ENCODE measurements at places on chromosomes 3 and 15. TPM values are rescaled to one million over a fixed set of nuclear protein-coding genes. Genes with fewer than 3 reads are reported as not detected.

GRCh38 chr3:151100076-151100475 is 14.6 kb downstream of the MED12L start:
- peaks cover 24% of the 10 kb centered on the region for H3K27me3 ChIP-seq
- no peaks in the 10 kb centered on the region for H3K4me1 ChIP-seq

DNA sequence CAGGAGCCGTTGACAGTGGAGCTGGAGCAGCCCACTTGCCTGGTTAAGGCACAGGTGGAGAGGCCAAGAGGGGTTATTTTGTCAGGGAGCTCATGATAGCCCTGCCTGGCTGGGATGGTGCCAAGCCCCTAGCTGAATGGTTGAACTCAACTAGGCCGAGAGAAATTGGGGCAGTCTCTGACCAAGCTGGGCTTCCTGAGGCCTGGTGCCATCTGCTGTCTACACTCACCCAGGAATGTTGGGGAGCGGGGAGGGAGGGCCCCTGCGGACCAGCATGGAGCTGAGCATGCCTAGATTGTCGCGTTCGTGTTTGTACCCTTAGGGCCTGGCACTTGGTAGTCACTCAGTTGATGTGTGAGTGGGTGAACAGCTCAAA is 1.2 kb downstream of the BRPF1 start:
- peak overlapping the region; percentile 76 for H3K4me3 ChIP-seq
- H3K4me1 ChIP-seq = peaks cover 29% of the 10 kb centered on the region
- no peaks in the 10 kb centered on the region for H3K27me3 ChIP-seq

DNA sequence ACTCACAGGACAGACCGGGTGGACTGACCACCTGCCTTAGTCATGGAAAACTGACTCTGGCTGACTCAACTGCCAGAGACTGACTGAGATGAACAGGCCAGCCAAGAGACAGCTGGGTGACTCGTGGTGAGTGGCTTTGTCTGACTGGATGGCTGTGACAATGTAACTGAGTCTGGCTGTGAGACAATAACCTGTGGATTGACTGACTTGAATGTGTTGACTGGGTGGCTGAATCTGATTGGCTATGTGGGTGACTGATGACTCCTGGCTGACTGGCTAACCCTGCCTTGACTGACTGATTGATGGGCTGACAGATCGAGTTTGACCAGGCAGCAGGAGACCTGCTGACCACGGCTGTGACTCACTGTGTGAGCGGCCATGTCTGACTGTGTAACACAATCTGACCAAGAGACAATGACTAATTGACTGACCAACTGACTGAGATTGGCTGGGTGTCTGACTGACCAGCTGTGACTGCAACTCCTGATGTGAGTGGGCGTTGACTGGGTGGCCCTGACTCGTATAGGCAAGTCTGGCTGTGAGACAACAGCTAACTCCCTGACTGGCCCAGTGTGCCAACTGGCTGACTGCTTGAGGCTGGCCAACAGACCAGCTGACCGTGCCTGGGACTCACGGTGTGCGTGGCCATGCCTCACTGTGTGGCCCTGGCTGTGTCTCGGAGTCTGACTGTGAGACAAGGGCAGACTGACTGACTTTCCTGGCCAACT is 509.1 kb downstream of the SHQ1 start:
- H3K27me3 ChIP-seq = no peaks in the 10 kb centered on the region
- peaks cover 6% of the 10 kb centered on the region for H3K36me3 ChIP-seq
- peaks cover 19% of the 10 kb centered on the region for H3K4me1 ChIP-seq
- DNase-seq = peak; percentile 93

- no peak for DNase-seq
- no peak overlapping the region for H3K27ac ChIP-seq
- no peaks in the 10 kb centered on the region for H3K4me1 ChIP-seq
- H3K36me3 ChIP-seq = no peaks in the 10 kb centered on the region
- H3K4me3 ChIP-seq = no peak overlapping the region
Measured at GRCh38 chr3:79199966-79200365, 567.8 kb downstream of the ROBO1 start.

DNA sequence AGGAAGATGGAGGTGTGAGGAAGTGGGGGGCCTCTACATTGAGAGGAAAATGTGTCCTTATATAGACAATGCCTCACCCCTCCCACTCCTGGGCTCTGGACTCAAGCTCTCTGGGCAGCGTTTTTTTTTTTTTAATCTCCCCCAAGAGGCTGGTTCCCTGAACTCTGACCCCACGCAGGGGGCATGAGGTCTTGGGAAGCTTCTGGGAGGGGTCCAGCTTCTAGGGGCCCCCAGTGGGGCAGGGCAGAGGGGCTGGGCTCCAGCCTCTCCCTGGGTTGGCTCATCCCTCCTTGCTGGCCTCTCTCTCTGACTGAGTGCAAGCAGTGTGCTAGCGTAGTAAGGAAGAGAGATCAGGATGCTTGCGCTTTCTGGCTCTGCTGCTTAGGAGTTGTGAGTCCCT is 101.4 kb upstream of the HACD2 start:
- H3K4me3 ChIP-seq = no peak overlapping the region
- peaks cover 17% of the 10 kb centered on the region for H3K4me1 ChIP-seq
- no peak for DNase-seq
- no peak overlapping the region for H3K27ac ChIP-seq
- peaks cover 11% of the 10 kb centered on the region for H3K27me3 ChIP-seq

DNA sequence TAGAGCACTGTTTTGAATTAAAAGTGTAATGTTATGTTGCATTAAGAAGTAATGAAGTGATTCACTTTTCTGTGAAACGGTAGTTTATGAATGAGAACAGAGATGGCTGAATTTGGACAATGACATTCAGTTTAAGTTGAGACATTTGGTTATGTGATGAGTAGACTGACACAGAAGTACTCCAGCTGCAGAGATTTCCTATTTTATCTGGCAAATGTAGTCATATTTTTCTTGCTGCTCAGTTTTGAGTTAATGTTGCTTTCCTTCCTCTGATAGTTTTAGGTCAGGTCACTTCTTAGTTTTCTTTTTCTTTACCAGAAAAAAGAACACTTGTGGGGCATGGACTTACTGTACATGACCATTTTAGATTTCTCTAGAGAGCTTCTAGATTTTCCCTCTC is 51.2 kb downstream of the ASB7 start:
- H3K4me1 ChIP-seq = no peaks in the 10 kb centered on the region
- H3K36me3 ChIP-seq = peaks cover 15% of the 10 kb centered on the region
- H3K27me3 ChIP-seq = no peaks in the 10 kb centered on the region
- no peak for DNase-seq

- DNase-seq = peak; percentile 78
- H3K27ac ChIP-seq = no peak overlapping the region
- no peak overlapping the region for H3K4me3 ChIP-seq
- H3K27me3 ChIP-seq = no peaks in the 10 kb centered on the region
- peaks cover 20% of the 10 kb centered on the region for H3K4me1 ChIP-seq
Measured at GRCh38 chr3:54951405-54951804, 23.5 kb upstream of the LRTM1 start.

DNA sequence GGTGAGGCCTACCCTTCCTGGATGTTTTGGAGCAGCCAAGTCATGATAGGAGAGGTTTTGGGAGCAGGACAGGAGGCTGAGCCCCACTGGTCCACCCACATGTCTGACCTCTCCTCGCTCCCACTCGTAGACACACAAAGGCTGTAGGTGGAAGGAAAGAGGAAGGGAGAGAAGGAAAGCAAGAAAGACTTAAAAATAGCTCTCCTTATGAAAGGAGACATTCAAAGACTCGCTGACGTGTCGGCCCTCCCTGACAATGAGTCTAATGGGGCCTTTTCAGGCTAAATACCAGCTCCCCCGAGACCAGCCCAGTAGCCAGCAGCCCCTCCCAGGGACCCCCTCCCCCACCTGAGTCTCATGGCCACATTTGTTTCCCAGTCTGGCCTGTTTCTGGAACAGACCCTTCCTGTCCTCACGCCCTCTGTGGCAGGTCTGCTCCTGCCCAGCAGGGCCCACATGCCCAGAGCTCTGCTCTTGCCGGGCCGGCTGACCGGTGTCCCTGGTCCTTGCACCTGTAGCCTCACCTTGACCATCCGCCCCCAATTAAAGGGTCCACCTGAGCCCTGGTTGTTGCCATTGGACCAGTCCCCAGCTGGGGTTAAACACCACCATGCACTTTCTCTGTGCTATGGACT is 49.3 kb downstream of the FGD5 start:
- H3K27ac ChIP-seq = no peak overlapping the region
- H3K4me1 ChIP-seq = no peaks in the 10 kb centered on the region
- H3K4me3 ChIP-seq = no peak overlapping the region
- H3K36me3 ChIP-seq = no peaks in the 10 kb centered on the region

- H3K36me3 ChIP-seq = peaks cover 7% of the 10 kb centered on the region
- no peak overlapping the region for H3K27ac ChIP-seq
- H3K4me1 ChIP-seq = peaks cover 8% of the 10 kb centered on the region
- no peak overlapping the region for H3K4me3 ChIP-seq
Measured at GRCh38 chr3:149895339-149895738, 75.4 kb downstream of the PFN2 start.

DNA sequence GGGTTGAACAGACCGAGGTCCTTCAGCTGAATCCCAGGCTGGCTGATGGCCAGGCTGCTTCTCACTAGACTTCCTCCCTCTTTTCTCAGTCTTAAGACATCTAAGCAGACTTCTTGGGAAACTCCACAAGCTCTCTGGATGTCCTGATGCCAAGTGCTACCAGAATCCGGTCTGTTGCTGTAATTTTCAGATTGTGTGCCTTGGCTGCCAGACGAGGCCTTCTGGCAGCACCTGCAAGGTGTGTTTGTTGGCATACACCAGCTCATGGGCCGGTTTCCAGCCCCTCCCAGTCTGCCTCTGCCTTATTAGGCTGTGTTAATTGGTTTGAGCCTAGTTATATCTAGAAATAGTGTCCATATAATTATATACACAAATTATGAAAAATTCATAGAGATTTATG is 120.6 kb downstream of the TNIK start:
- no peak overlapping the region for H3K27ac ChIP-seq
- peaks cover 6% of the 10 kb centered on the region for H3K4me1 ChIP-seq
- H3K36me3 ChIP-seq = no peaks in the 10 kb centered on the region
- H3K27me3 ChIP-seq = no peaks in the 10 kb centered on the region
- peak; percentile 77 for DNase-seq

DNA sequence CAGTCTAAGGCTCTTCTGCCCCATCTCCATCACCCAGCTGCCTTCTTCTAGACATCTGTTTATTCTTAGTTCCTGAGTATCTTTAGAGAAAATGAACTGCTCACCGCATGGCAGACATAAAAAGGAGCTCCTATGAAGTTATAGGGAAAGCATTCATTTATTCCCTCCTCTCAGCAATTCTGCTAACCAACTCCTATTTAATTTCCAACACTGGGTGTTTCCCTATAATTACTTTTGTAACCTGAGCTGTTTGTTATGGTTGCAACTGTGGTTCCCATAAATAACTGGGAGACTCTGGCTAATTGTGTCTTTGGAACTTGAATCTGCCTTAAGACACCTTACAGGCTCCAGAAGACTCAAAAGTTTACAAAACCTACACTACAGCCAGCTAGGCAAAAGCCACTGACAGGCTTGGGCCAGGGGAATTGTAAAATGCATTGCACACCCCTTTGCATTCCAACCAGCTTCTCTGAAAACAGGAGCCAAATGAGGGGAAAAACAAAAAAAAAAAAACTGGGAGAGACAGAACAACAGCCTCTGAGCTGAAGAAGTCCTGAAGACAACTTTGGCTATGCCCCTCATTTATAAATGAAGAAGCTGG is 231.5 kb upstream of the FEZF2 start:
- no peaks in the 10 kb centered on the region for H3K36me3 ChIP-seq
- peak; percentile 45 for DNase-seq
- no peaks in the 10 kb centered on the region for H3K27me3 ChIP-seq
- H3K4me3 ChIP-seq = peak overlapping the region; percentile 4

DNA sequence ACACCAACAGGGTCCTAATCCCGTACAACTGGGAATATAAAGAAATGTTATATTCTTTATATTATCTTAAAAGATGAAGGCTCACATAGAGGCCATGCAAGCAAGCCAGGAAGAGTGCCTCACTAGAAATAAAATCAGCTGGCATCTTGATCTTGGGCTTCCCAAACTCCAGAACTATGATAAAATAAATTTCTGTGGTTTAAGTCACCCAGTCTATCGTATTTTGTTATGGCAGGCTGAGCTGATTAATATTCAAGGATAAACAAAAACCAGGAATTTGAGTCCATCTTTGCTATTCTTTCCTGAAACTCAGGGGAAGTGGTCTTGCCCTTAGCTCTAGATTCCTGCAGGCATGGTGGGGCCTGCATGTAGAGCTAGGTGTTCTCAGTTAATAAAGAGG is 42.7 kb downstream of the ATOSA start:
- H3K27me3 ChIP-seq = no peaks in the 10 kb centered on the region
- peaks cover 6% of the 10 kb centered on the region for H3K4me1 ChIP-seq
- no peak for DNase-seq
- H3K4me3 ChIP-seq = no peak overlapping the region

DNA sequence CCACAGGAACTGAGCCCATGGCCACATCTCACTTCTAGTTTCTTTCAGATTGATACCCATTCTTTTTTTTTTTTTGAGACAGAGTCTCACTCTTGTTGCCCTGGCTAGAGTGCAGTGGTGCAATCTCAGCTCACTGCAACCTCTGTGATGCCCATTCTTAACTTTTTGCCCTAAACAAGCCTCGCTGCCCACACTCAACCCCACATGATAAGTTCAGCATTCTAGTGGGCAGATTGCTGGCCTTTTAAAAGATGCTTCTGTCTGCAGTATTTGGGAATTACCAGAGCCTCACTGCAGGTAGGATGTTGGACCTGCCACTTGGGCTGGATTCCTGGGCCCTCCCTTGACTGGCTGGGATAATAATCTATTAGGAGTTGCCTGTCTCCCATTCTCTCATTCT is 51.0 kb downstream of the TRANK1 start:
- no peak overlapping the region for H3K4me3 ChIP-seq
- H3K27me3 ChIP-seq = no peaks in the 10 kb centered on the region
- H3K36me3 ChIP-seq = peaks cover 15% of the 10 kb centered on the region
- no peak for DNase-seq

GRCh38 chr3:65597226-65597951 is 441.3 kb downstream of the MAGI1 start:
- no peak overlapping the region for H3K4me3 ChIP-seq
- no peak for DNase-seq
- H3K27ac ChIP-seq = no peak overlapping the region
- no peaks in the 10 kb centered on the region for H3K36me3 ChIP-seq
- peaks cover 5% of the 10 kb centered on the region for H3K4me1 ChIP-seq
- no peaks in the 10 kb centered on the region for H3K27me3 ChIP-seq

Gene TRIM42
- not detected for total RNA-seq

Gene CCDC39
- not detected for total RNA-seq

Gene CEP19
- 3.2 TPM for total RNA-seq

Gene TRPM1
- not detected for total RNA-seq

Gene LRRC34
- total RNA-seq = not detected

Gene STX19
- total RNA-seq = not detected

Gene HPS3
- 7.7 TPM for total RNA-seq

Gene RASGRF1
- total RNA-seq = 0.29 TPM

Gene GUCA1C
- not detected for total RNA-seq

Gene MAP2K5
- 29.0 TPM for total RNA-seq

Gene SLC7A14
- total RNA-seq = not detected

Gene LMAN1L
- total RNA-seq = not detected

All from MCF 10A (cell line).